ENCODE measurements at places on chromosomes 5 and 9.

DNA sequence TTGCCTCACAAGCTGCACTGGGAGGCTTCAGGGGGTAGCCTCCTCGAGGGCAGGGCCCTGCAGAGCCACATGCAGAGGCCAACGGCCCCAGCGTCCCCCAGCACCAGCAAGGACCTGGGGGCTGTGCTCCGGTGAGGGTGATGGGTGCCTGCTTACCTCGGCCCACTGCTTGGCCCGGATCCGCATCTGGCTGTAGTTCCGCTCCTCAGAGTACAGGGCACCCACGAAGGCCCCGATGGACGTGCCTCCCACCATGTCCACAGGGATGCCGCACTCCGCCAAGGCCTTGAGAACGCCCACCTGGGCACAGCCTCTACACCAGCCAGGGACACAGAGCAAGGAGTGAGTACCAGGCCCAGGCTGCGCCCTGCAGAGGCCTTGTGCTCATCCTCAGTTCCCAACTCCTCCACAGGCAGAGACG, 8.0 kb upstream of the NSMF start:
- DNase-seq: no peak

DNA sequence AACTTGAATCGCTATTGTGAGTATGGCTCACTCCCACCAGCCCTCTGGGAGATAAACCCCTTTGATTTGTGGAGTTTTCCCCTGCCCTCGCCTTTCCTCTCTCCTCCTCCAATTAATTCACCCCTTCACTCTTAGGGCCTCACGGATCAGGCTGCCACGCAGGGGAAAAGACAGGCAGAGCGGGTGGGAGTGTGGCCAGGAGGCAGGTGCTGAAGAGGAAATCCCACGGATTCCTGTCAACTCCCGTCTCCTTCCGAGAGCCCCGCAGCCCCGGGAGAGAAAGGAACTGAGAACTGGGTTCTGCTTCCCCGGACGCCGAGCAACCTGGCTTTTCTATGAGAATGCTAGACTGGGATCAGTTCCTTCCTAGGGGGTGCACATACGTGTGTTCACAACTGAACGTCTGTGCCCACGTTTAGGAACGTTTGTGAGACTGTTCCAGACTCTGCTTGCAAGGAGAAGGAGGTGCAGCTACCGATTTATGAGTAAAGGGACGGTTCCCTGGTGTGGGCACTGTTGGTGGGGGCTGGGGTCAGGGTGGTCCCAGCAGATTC, 314.5 kb upstream of the TLE4 start:
- DNase-seq: no peak

GRCh38 chr5:59445741-59446140, 447.8 kb downstream of the PDE4D start:
- no peak for DNase-seq

- no peak for DNase-seq
Observed at GRCh38 chr5:141906517-141906916, 17.2 kb upstream of the DELE1 start.

DNA sequence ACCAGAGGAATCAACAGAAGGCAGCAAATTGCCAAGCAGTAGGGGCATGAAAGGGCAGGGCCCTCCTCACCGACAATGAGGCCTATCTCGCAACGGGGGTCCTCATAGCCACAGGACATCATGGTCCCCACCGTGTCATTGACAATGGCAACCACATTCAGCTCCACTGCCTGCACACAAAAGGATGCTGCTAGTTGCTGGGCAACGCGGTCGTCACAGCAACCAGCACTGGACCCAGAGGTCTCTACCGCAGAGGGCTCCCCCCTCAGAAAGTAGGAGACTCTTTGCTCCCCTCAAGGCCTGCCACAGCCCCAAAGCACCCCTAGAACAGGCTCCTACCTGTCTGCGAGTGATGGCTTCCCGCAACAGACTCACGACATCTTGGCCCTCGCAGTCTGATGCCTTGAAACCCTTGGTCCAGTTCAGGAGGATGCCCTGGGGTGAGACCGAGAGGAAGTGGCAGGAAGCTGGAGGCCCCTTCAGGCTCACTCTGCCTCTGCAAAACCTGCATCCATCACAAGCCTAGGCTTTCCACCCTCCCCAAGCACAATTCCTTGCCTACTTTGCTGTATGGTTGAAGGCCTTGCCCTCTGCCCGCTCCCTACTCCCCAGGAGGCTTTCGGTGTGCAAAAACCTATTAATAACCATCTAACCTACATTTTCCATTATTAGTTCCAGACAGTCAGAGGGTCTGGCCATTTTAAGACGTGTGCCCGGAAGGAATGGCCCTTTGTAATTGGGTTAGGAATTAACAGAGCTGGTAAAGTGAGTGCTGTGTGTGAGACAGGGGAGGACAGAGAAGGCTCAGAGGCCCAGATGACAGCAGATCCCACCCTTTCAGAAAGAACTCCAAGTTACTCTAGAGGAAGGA, 15.2 kb downstream of the HK3 start:
- DNase-seq: no peak

DNA sequence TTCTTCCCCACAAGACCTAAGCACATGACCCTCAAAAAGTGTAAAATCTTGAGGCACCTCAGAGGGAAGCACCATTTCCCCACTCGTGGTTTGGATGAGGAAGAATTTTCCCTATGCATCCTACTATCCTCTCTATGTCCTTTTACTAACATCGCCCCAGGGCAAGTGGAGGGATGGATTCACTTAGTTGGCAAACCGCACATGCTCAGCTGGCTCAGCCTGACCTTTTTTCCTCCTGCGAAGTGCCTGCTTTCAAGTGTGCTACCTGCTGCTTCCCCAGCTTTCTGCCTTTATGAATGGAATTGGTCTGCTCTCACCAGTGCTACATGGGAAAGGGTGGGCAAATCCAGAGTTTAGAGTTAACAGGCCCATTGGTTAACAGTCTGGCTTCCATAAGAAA, 56.6 kb upstream of the IFNK start:
- no peak for DNase-seq
